ENCODE measurements at places on chromosomes 11 and 22.

GRCh38 chr11:113562576-113562975 is 87.4 kb upstream of the DRD2 start:
- DNase-seq, result no peak

DNA sequence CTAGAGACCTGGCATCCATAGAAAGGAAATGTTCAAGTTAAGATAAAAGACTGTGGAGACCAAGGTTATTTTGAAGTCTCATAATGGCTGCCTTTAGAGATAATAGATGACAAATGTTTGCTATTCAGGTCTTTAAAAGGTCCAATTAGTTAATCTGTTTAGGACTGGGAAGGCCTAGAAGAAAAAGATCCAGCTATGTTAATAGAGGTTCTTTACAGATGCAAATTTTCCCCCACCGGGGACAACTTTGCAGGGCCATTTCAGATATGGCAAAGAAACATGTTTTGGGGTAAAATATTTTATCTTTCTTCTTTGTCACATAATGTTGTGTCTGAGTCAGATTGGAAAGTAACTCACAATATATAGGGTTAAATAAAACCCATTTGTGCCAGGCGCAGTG is 3.1 kb upstream of the APOBEC3G start:
- DNase-seq, result no peak

GRCh38 chr11:33942954-33943353 is 51.1 kb upstream of the LMO2 start:
- DNase-seq, result no peak

- DNase-seq, result no peak
Measured at GRCh38 chr11:35016916-35017315, 100.5 kb downstream of the PDHX start.

Measured in progenitor cell of endocrine pancreas (in vitro differentiated cells).